Lung (tissue), 17 donors: ENCODE measurements at places on chromosomes 3 and 15. TPM values are rescaled to one million over a fixed set of nuclear protein-coding genes. Genes with fewer than 3 reads are reported as not detected.

Gene KCNMB2
- total RNA-seq, result 12.2 TPM

Gene NOX5
- 0.09 TPM for total RNA-seq

Gene TBL1XR1
- total RNA-seq, result 203 TPM

Gene EPHB1
- total RNA-seq, result 2.1 TPM

Gene GPR149
- not detected for total RNA-seq

Gene SLC2A2
- total RNA-seq, result 0.12 TPM

Gene GHSR
- total RNA-seq, result not detected

Gene FBXO45
- total RNA-seq, result 10.2 TPM

Gene DNAH12
- total RNA-seq, result 13.4 TPM

Gene CFAP91
- 18.7 TPM for total RNA-seq

Gene TEX264
- 36.1 TPM for total RNA-seq

DNA sequence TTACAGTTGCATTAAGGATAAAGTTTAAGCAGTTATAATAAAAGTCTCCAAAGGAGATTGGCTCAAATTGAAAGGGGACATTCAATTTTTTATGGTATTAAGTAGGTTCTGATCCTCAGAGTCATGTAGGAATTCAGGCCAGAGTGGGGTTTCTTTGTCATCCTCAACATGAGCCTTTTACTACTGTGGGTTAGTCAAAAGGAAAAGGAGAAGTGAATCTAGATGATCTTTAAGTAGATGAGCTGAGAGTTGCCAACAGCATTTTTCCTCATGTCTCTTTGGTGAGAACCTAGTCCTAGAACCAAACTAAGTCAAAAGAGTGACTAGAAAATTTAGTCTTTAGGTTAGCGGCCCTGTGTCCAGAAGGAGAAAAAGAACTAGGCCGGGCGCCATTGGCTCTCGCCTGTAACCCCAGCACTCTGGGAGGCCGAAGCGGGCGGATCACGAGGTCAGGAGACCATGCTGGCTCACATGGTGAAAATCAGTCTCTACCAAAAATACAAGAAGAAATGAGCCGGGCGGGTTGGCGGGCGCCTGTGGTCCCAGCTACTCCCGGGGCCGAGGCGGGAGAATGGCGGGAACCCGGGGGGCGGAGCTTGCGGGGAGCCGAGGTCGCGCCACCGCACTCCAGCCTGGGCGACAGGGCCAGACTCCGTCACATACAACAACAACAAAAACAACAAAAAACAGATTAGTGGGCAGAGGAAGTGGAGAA is 4.2 kb upstream of the CHL1 start:
- H3K27me3 ChIP-seq, result peaks cover 25% of the 10 kb centered on the region
- no peak for DNase-seq
- H3K4me3 ChIP-seq, result no peak overlapping the region
- H3K4me1 ChIP-seq, result no peaks in the 10 kb centered on the region
- no peak overlapping the region for H3K27ac ChIP-seq

DNA sequence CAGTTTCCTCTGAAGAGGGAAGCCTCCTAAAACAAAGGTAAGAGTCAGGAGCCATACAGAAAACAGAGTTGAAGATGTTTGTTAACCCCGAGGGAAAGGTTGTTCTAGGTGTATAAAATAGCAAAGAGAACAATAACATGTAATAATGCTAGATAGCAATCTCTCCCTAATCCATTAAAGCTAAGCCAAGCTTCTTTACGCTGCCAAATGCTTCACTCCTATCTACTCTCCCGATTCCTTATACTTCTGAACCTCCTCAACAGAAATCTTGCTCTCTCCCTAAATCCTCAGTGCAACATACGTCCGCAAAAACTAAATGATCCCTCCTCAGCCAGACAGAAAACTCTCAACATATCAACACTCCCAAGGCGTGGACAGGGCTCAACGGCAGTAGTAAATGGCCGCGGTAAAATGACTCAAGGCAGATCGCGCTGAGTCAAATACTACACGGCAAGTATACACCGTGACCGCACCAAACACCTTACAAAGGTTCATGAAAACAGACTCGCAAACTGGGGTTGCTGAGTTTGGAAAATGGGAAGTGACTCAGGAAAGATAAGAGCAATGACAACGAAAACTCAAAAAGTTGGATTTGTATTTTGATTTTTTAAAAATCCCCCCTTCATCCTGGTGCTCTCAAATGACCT is 682 bp downstream of the CLDND1 start:
- peak; percentile 46 for DNase-seq
- H3K4me3 ChIP-seq, result peak overlapping the region; percentile 84
- no peaks in the 10 kb centered on the region for H3K4me1 ChIP-seq
- H3K27ac ChIP-seq, result peak overlapping the region; percentile 99

DNA sequence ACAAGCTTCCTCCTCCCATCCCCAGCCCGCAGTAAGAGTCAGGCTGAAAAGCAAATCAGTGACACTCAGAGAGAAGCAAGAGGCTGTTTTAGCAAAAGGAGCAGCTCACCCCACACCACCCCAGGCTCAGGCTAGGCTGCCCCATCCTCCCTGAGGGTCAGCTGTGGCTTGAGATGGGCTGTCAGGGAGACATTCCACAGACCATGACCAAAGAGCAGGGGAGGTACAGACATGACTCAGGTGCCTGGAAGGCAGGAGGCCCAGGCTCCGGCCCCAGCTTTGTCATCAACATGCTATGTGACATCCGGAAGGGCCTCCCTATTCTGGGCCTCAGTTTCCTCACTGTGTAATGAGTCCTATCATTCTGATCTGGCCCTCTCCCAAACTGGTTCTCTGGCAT is 24.7 kb downstream of the HCN4 start:
- no peak overlapping the region for H3K27ac ChIP-seq
- peaks cover 3% of the 10 kb centered on the region for H3K4me1 ChIP-seq
- H3K36me3 ChIP-seq, result no peaks in the 10 kb centered on the region
- DNase-seq, result no peak

- no peak overlapping the region for H3K27ac ChIP-seq
- H3K4me1 ChIP-seq, result no peaks in the 10 kb centered on the region
- no peak for DNase-seq
- no peak overlapping the region for H3K4me3 ChIP-seq
- no peaks in the 10 kb centered on the region for H3K36me3 ChIP-seq
Observed at GRCh38 chr15:58288592-58288991, 143.2 kb upstream of the LIPC start.

DNA sequence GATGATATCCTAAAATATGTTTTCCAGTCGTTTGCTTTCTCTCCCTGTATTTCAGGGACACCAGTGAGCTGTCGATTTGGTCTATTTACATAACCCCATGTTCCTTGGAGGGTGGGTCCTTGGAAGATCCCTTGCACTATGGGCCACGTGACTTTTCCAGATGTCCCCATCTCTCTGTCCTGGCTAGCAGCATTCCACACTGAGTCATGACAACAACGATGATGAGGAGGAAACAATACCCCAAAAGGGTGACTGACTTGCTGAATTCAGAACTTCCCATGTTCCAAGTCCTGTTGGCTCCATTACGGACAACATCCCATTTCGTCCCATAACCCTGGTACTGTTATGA is 134.3 kb downstream of the NSMCE3 start:
- no peaks in the 10 kb centered on the region for H3K36me3 ChIP-seq
- H3K4me3 ChIP-seq, result no peak overlapping the region

GRCh38 chr15:31078471-31078870 is 23.1 kb downstream of the TRPM1 start:
- H3K4me1 ChIP-seq, result peaks cover 16% of the 10 kb centered on the region
- H3K4me3 ChIP-seq, result no peak overlapping the region
- DNase-seq, result no peak
- H3K27ac ChIP-seq, result no peak overlapping the region
- peaks cover 3% of the 10 kb centered on the region for H3K27me3 ChIP-seq
- H3K36me3 ChIP-seq, result no peaks in the 10 kb centered on the region

- H3K4me3 ChIP-seq, result no peak overlapping the region
- H3K36me3 ChIP-seq, result no peaks in the 10 kb centered on the region
- DNase-seq, result peak; percentile 95
- peaks cover 7% of the 10 kb centered on the region for H3K4me1 ChIP-seq
- H3K27me3 ChIP-seq, result no peaks in the 10 kb centered on the region
- H3K27ac ChIP-seq, result peak overlapping the region; percentile 54
Observed at GRCh38 chr3:112390783-112391641, 58.1 kb downstream of the CD200 start.

- no peak overlapping the region for H3K4me3 ChIP-seq
- H3K36me3 ChIP-seq, result no peaks in the 10 kb centered on the region
- no peaks in the 10 kb centered on the region for H3K4me1 ChIP-seq
- H3K27me3 ChIP-seq, result no peaks in the 10 kb centered on the region
- no peak overlapping the region for H3K27ac ChIP-seq
Observed at GRCh38 chr3:106268696-106269095, 399.9 kb upstream of the CBLB start.

- no peak overlapping the region for H3K4me3 ChIP-seq
- no peaks in the 10 kb centered on the region for H3K36me3 ChIP-seq
- H3K27me3 ChIP-seq, result no peaks in the 10 kb centered on the region
Observed at GRCh38 chr15:58217460-58217859, 79.3 kb downstream of the AQP9 start.

DNA sequence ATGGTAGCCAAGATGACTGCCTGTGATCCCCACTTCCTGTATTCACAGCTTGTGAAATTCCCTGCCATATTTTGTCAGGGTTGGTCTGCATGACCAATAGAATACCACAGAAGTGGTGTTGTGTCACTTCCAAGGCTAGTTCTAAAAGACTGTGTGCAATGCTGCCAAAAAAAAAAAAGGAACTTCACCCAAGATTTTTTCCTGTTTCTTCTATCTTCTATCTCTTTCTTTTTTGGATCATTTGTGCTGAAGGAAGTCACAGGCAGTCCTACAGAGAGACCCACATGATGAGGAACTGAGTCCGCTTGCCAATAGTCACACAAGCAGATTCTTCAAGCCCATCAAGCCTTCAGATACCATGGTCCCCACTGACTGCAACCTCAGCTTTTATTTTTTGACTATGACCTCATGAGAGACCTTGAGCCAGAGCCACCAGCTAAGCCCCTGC is 18.1 kb upstream of the RAF1 start:
- peak; percentile 45 for DNase-seq
- H3K36me3 ChIP-seq, result no peaks in the 10 kb centered on the region
- H3K27me3 ChIP-seq, result no peaks in the 10 kb centered on the region
- no peaks in the 10 kb centered on the region for H3K4me1 ChIP-seq
- H3K27ac ChIP-seq, result peak overlapping the region; percentile 72

DNA sequence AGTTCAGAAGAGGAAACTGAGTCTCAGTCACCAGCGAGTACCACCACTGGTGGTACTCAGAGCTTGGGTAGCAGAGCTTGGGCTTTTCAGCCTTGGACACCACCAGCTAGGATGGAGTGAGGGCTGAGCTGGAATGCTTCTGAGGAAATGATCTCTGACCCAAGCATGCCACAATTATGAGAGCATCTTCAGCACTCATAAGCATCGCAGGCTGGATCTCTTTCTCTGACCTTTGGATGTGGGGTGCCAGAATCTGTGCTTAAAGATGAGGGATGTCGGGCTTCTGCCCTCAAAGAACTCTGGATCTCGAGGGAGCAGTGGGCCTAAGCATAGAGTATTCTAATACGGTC is 36.4 kb downstream of the ZNF710 start:
- H3K27me3 ChIP-seq, result no peaks in the 10 kb centered on the region
- H3K27ac ChIP-seq, result no peak overlapping the region
- H3K4me3 ChIP-seq, result no peak overlapping the region
- peak; percentile 48 for DNase-seq
- peaks cover 46% of the 10 kb centered on the region for H3K4me1 ChIP-seq

- no peak overlapping the region for H3K4me3 ChIP-seq
- DNase-seq, result peak; percentile 74
- H3K36me3 ChIP-seq, result no peaks in the 10 kb centered on the region
- H3K27ac ChIP-seq, result no peak overlapping the region
Observed at GRCh38 chr3:120567370-120568201, 28.6 kb upstream of the NDUFB4 start.

DNA sequence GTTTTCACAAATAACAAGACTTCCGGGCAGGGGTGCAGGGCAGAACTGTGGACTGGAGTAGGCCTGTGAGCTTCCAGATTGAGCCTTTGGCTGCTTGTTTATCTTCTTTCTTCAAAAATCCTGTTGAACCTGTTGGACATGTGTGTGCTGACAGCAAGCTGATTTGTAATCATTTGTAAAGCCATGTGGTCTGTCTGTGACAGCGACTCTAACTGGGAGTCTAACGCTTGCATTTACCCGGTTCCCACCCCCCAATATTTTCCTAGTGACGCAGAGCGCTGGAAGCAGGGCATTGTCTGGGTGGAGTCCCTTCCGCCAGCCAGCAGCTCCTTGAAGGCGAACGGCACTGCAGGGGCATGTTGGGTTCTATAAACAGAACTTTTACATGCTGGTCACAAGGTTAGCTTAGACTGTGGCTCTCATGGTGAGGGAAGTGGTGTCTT is 85.7 kb upstream of the MYZAP start:
- peak; percentile 86 for DNase-seq
- H3K4me1 ChIP-seq, result peaks cover 14% of the 10 kb centered on the region
- no peak overlapping the region for H3K4me3 ChIP-seq
- no peaks in the 10 kb centered on the region for H3K36me3 ChIP-seq
- peak overlapping the region; percentile 93 for H3K27ac ChIP-seq

GRCh38 chr15:85314146-85314545 is 66.3 kb upstream of the AKAP13 start:
- no peaks in the 10 kb centered on the region for H3K27me3 ChIP-seq
- H3K36me3 ChIP-seq, result no peaks in the 10 kb centered on the region

- peak; percentile 77 for DNase-seq
- peaks cover 8% of the 10 kb centered on the region for H3K4me1 ChIP-seq
Observed at GRCh38 chr15:98866511-98866910, 141.1 kb downstream of the PGPEP1L start.

- H3K36me3 ChIP-seq, result no peaks in the 10 kb centered on the region
- H3K27me3 ChIP-seq, result no peaks in the 10 kb centered on the region
- no peak overlapping the region for H3K4me3 ChIP-seq
Observed at GRCh38 chr3:23404246-23404645, 201.1 kb downstream of the UBE2E2 start.

GRCh38 chr3:73315706-73316105 is 254.2 kb downstream of the EBLN2 start:
- H3K27ac ChIP-seq, result no peak overlapping the region
- H3K36me3 ChIP-seq, result no peaks in the 10 kb centered on the region
- H3K27me3 ChIP-seq, result no peaks in the 10 kb centered on the region
- peaks cover 3% of the 10 kb centered on the region for H3K4me1 ChIP-seq

- no peaks in the 10 kb centered on the region for H3K36me3 ChIP-seq
- H3K27me3 ChIP-seq, result no peaks in the 10 kb centered on the region
- no peak for DNase-seq
- no peaks in the 10 kb centered on the region for H3K4me1 ChIP-seq
Observed at GRCh38 chr3:152156880-152157279, 111.8 kb upstream of the MBNL1 start.

DNA sequence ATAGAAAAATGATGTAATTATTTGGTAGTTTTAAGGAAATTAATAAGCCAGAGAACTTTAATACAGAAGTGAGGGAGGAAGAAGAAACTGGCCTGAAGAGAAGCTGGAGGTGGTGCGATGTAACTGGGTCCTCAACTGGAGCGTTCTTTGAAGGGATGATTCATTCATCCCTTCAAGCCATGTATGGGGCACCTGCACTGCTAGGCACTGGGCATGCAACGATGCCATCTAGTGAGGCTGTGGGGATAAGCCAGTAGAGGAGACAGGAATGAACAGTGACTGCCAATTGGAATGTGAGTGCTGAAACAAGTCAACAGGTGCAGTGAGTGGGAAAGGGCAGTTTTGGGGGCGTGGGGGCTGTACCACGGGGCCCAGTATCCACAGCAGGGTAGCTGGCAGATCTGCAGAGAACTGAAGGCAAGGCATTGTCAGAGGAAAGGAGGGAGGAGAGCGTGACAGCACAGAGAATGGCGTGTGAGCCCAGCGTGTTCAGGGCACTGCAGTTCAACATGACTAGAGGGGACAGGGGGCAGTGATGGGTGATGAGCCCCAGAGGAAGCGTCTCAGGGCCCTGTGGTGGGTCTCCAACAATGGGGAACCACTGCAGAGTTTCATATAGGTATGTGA is 3.8 kb upstream of the KIF23 start:
- no peak overlapping the region for H3K27ac ChIP-seq
- no peaks in the 10 kb centered on the region for H3K36me3 ChIP-seq
- H3K27me3 ChIP-seq, result no peaks in the 10 kb centered on the region

- no peaks in the 10 kb centered on the region for H3K27me3 ChIP-seq
- H3K4me3 ChIP-seq, result no peak overlapping the region
- no peaks in the 10 kb centered on the region for H3K36me3 ChIP-seq
- H3K4me1 ChIP-seq, result peaks cover 5% of the 10 kb centered on the region
- DNase-seq, result peak; percentile 88
Observed at GRCh38 chr3:143604402-143605185, 243.7 kb downstream of the SLC9A9 start.
